Right atrium auricular region (tissue), 2 donors: ENCODE measurements at places on chromosomes 2 and 18. TPM values are rescaled to one million over a fixed set of nuclear protein-coding genes. Genes with fewer than 3 reads are reported as not detected.

DNA sequence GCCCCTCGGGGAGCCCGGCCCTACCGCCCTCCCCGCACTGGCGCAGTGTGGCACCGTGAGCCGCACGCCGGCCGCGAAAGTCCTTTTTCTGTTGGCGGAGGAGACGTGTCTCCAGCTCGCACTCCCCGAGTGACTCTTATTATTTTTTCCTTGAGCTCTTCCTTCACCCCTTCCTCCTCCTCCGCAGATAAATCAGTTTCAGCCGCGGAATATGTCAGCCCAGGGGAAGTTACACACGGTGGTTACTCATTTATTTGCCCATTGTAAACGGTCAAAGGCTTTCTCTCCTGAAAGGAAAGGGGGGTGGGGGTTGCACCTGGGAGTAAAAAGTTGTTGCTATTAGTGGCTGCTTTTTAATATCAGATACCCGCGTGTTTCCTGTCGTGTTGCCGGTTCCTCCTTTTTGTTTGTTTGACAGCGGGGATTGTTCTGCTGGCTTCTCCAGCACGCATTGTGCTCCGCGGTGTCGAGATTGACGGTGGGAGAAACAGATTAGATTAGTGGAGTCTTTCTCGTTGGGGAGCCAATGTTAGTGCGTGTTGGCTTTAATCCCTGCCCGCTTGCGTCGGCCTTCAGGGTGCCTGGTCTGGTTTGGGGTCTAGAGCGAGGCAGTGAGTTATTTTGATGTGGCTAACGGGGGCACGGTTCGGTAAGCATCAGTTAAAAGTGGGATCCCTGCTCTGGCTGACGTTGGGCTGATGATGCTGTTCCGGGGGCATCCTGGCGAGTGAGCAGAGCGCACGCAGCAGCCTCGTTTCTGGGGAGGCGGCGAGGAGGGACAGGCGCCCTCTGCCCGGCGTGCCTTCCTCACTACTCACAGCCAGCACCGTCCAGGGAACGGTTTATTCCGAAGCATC, 1.6 kb downstream of the CRIM1 start:
- peak overlapping the region; percentile 83 for H3K27ac ChIP-seq
- no peaks in the 10 kb centered on the region for H3K27me3 ChIP-seq
- no peak for DNase-seq
- H3K4me3 ChIP-seq = peak overlapping the region; percentile 69
- no peaks in the 10 kb centered on the region for H3K36me3 ChIP-seq

GRCh38 chr2:112482309-112483041, 519 bp downstream of the TTL start:
- H3K27me3 ChIP-seq = no peaks in the 10 kb centered on the region
- no peak for DNase-seq
- peak overlapping the region; percentile 85 for H3K4me3 ChIP-seq

- H3K4me1 ChIP-seq = no peaks in the 10 kb centered on the region
- H3K27ac ChIP-seq = no peak overlapping the region
- no peaks in the 10 kb centered on the region for H3K36me3 ChIP-seq
- H3K27me3 ChIP-seq = no peaks in the 10 kb centered on the region
- no peak overlapping the region for H3K4me3 ChIP-seq
Measured at GRCh38 chr18:8224576-8224975, 384.7 kb upstream of the RAB12 start.

- no peak for DNase-seq
- H3K27ac ChIP-seq = no peak overlapping the region
- no peak overlapping the region for H3K4me3 ChIP-seq
- no peaks in the 10 kb centered on the region for H3K4me1 ChIP-seq
- no peaks in the 10 kb centered on the region for H3K36me3 ChIP-seq
- H3K27me3 ChIP-seq = no peaks in the 10 kb centered on the region
Measured at GRCh38 chr18:29164993-29165599, 988.2 kb upstream of the CDH2 start.

DNA sequence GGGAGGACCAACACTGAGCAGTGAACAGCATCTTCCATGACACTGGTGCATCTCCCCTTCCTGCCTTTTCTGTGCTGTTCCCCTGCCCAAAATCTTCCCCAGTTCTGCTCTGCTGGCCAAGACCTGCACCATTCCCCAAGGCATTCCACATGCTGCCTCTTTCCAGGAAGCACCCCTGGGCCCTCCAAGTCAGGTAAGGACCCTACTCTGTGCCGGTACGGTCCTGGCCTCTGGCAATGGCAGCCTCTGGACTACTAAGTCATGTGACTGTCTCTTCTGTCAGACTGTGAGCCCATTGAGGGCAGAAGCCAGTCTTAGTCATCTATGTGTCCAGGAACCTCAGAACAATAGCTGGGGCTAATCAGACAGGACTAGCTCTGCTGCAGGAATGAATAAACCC, 282.0 kb downstream of the MYCN start:
- no peak for DNase-seq
- no peak overlapping the region for H3K27ac ChIP-seq
- H3K4me3 ChIP-seq = no peak overlapping the region
- no peaks in the 10 kb centered on the region for H3K27me3 ChIP-seq
- H3K36me3 ChIP-seq = no peaks in the 10 kb centered on the region
- H3K4me1 ChIP-seq = no peaks in the 10 kb centered on the region

XDH gene
- total RNA-seq = not detected

GRCh38 chr2:201126308-201127151, 10.6 kb downstream of the CFLAR start:
- DNase-seq = no peak
- no peak overlapping the region for H3K4me3 ChIP-seq
- peak overlapping the region; percentile 99 for H3K27ac ChIP-seq

UCN gene
- 2.6 TPM for total RNA-seq

- no peaks in the 10 kb centered on the region for H3K27me3 ChIP-seq
- no peak overlapping the region for H3K4me3 ChIP-seq
- no peak overlapping the region for H3K27ac ChIP-seq
Measured at GRCh38 chr18:22228976-22229375, 59.6 kb downstream of the GATA6 start.

- no peaks in the 10 kb centered on the region for H3K4me1 ChIP-seq
- H3K4me3 ChIP-seq = no peak overlapping the region
- DNase-seq = no peak
- H3K27me3 ChIP-seq = no peaks in the 10 kb centered on the region
- H3K27ac ChIP-seq = no peak overlapping the region
- no peaks in the 10 kb centered on the region for H3K36me3 ChIP-seq
Measured at GRCh38 chr2:16111838-16112210, 171.5 kb downstream of the MYCN start.

ARL4C gene
- 3.1 TPM for total RNA-seq

DNA sequence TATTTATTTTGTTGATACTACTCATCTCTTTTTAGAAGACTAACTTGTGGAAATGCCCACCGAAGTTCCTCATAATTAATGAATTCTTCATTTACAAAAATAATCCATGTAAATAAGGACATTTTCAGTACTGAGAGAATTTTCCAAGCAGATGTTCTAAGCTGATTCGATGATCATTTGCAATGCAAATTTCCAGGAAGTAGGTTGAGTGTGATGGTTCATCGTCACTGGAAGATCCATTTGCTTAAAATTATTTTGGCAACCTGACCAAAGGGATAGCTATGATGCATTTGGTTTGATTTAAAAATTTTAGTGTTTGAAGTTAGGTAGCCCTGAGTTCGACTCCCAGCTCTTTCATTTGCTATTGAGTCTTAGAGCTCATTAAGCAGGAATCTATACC, 257.3 kb upstream of the RASGRP3 start:
- no peak overlapping the region for H3K27ac ChIP-seq
- no peak overlapping the region for H3K4me3 ChIP-seq
- H3K27me3 ChIP-seq = no peaks in the 10 kb centered on the region

CAPN13 gene
- total RNA-seq = not detected

GRCh38 chr2:189848276-189848675, 64.0 kb downstream of the PMS1 start:
- no peak overlapping the region for H3K4me3 ChIP-seq
- DNase-seq = no peak
- H3K27ac ChIP-seq = no peak overlapping the region
- H3K4me1 ChIP-seq = no peaks in the 10 kb centered on the region
- peaks cover 31% of the 10 kb centered on the region for H3K36me3 ChIP-seq

SIX3 gene
- total RNA-seq = not detected

GRCh38 chr2:56918790-56919189, 735.0 kb downstream of the CCDC85A start:
- H3K4me1 ChIP-seq = no peaks in the 10 kb centered on the region
- no peak overlapping the region for H3K4me3 ChIP-seq
- H3K36me3 ChIP-seq = no peaks in the 10 kb centered on the region
- H3K27me3 ChIP-seq = no peaks in the 10 kb centered on the region
- H3K27ac ChIP-seq = no peak overlapping the region
- no peak for DNase-seq

CNNM4 gene
- total RNA-seq = 22.2 TPM

DNA sequence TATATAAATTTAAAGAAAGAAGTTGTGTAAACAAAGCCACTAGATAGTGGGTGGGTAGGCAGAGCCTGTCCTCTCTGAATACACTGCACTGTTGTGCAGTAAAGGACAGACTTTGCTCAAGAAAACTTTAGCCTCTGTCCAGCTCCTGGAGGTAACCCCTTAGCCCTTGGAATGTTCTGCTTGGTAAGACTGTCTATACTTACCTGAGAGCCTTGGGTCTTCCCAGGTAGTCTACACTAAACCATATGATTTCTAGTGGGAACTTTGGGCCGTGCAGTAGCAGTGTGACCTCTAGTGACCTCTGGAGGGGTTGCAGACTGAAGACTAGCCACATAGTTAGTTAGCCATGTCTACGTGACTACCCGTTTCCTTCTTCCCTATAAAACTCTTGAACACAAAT, 678.3 kb upstream of the NRXN1 start:
- H3K27me3 ChIP-seq = no peaks in the 10 kb centered on the region
- H3K36me3 ChIP-seq = no peaks in the 10 kb centered on the region
- H3K4me1 ChIP-seq = no peaks in the 10 kb centered on the region
- H3K27ac ChIP-seq = no peak overlapping the region
- no peak for DNase-seq
- no peak overlapping the region for H3K4me3 ChIP-seq

- H3K4me1 ChIP-seq = no peaks in the 10 kb centered on the region
- H3K27me3 ChIP-seq = no peaks in the 10 kb centered on the region
- H3K4me3 ChIP-seq = no peak overlapping the region
- no peak for DNase-seq
Measured at GRCh38 chr18:68427951-68428401, 286.9 kb downstream of the TMX3 start.
